ENCODE measurements at places on chromosomes 11 and 22.

DNA sequence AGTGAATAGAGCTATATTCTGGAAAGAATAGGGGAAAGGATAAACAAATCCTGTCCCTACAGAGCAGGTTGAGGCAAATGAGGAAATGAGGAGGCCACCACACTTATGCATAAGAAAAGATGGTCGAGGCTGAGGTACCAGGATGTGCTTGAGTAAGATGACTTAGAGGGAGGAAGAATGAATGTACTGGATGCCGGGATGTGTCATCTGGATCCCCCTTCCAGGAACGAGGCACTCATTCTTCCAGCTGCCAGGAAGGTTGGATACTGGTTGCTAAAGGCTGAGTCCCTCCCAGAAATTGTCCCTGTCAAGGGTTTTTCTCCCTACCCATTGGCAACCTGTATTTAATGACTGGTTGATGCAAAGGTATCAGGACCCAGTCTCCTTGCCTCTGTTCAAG lies 31.1 kb upstream of the SYT9 start:
- no peak overlapping the region for H3K4me3 ChIP-seq
- peaks cover 22% of the 10 kb centered on the region for H3K27me3 ChIP-seq
- H3K36me3 ChIP-seq = no peaks in the 10 kb centered on the region
- no peak for DNase-seq
- H3K27ac ChIP-seq = no peak overlapping the region

- no peaks in the 10 kb centered on the region for H3K4me1 ChIP-seq
- no peaks in the 10 kb centered on the region for H3K36me3 ChIP-seq
- H3K27me3 ChIP-seq = no peaks in the 10 kb centered on the region
- no peak overlapping the region for H3K27ac ChIP-seq
- DNase-seq = no peak
Measured at GRCh38 chr11:13550761-13551160, 55.0 kb upstream of the PTH start.

- H3K27ac ChIP-seq = no peak overlapping the region
- DNase-seq = no peak
- H3K36me3 ChIP-seq = no peaks in the 10 kb centered on the region
- H3K27me3 ChIP-seq = no peaks in the 10 kb centered on the region
- H3K4me3 ChIP-seq = no peak overlapping the region
- H3K4me1 ChIP-seq = no peaks in the 10 kb centered on the region
Measured at GRCh38 chr22:48699511-48699910, 1128.2 kb downstream of the BRD1 start.

- H3K4me3 ChIP-seq = no peak overlapping the region
- H3K4me1 ChIP-seq = no peaks in the 10 kb centered on the region
- peaks cover 74% of the 10 kb centered on the region for H3K36me3 ChIP-seq
- no peak for DNase-seq
Measured at GRCh38 chr22:44136112-44136511, 44.6 kb upstream of the PARVG start.

DNA sequence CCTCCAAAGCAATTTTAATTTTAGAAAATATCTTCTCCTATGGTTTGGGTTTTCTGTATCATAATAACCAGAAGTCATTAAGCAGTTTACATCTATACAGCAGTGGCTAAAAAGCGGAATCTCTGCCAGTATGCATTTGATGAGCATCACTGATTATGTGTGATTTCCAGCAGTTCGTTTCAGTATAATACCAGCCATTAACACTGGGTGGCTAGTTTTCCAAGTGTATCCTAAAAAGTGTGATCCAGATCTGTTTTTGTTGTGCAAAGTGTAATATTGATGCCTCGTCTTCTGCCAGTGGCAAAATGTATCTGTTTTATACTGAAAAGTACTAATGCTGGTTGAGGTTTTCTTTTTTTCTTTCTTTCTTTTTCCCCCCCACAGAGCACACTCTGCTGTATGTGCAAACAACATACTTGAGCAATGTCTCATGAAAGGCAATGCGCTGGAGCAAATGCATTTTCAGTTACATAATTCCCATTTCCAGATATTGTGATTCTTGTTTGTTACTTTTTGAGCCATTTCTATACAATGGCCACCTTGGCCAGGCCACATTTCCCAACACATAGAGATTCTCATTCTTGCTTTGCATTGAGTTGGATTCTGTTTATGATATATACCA lies 64.2 kb downstream of the SLC36A4 start:
- peak; percentile 43 for DNase-seq
- peak overlapping the region; percentile 19 for H3K27ac ChIP-seq
- H3K36me3 ChIP-seq = no peaks in the 10 kb centered on the region
- no peaks in the 10 kb centered on the region for H3K27me3 ChIP-seq
- H3K4me3 ChIP-seq = no peak overlapping the region

GRCh38 chr22:31537019-31537535 lies 40.7 kb downstream of the SFI1 start:
- peaks cover 5% of the 10 kb centered on the region for H3K36me3 ChIP-seq
- no peak overlapping the region for H3K27ac ChIP-seq
- H3K4me3 ChIP-seq = no peak overlapping the region
- H3K27me3 ChIP-seq = no peaks in the 10 kb centered on the region

DNA sequence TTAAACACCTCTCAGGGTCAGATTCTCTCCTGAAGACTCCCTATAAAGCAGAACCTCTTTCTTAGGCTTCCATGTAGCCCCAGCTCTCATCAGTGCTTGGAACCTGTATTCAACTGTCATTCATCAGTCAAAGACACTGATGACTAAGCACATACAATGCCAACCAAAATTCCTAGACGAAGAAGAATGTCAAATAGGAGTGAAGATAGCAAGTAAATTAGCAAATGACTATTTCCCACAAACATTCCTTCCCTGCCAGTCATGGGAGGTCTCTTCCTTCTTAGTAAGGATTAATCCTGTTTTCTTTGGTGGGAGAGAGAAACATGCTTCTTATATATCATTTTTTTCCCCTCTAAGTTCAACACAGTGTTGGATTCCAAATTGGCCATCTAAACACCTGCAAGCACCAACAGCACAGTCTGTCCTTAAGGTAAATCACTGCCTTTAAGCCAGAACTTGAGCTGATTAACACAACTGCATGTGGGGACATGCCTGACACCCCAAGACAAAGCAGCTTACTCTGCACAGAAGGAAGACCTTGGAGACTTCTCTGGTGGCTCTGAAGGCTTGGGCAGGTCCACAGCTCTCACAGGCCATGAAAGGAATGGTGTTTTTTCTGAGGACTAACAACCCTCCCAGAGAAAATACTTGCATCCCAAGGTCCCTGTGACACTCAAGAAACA lies 47.5 kb upstream of the ME3 start:
- DNase-seq = peak; percentile 78
- H3K4me3 ChIP-seq = no peak overlapping the region
- H3K27ac ChIP-seq = peak overlapping the region; percentile 95
- H3K36me3 ChIP-seq = no peaks in the 10 kb centered on the region
- H3K27me3 ChIP-seq = no peaks in the 10 kb centered on the region

DNA sequence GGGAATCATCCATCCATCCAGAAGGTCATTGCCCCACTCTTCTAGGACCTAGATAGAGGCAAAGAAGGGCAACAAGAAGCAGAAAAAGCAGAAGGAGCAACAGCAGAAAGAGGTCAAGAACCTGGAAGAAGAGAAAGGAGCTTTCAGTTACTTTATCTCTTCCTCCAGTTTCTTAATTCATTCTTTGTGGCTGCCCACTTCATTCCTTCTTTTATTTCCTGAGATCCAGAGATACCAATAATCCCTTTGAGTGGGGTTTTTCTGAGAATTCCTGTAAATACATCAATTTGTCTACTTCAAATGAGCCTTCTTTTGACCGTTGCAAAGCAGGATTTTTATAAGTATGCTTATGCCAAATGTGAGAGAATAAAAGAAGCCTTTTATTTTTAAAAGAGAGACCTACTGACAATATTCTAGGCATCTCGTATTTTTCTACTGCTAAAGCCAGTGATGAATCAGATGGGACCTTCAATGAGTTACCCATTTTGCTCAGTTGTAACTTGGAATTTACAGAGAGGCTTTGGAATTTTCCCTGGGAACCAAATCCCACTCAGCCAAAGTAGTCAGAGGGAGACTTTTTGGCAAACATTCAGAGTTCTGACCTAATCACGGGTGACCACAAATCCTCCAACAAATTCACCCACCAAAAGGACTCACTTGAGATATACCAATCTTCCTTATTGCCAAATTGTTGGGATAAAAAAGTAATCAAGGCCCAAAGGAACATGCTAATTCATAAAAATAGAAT lies 54.9 kb downstream of the ZC3H12C start:
- no peak overlapping the region for H3K4me3 ChIP-seq
- H3K36me3 ChIP-seq = peaks cover 7% of the 10 kb centered on the region
- peak; percentile 79 for DNase-seq
- H3K4me1 ChIP-seq = no peaks in the 10 kb centered on the region
- H3K27ac ChIP-seq = peak overlapping the region; percentile 36

DNA sequence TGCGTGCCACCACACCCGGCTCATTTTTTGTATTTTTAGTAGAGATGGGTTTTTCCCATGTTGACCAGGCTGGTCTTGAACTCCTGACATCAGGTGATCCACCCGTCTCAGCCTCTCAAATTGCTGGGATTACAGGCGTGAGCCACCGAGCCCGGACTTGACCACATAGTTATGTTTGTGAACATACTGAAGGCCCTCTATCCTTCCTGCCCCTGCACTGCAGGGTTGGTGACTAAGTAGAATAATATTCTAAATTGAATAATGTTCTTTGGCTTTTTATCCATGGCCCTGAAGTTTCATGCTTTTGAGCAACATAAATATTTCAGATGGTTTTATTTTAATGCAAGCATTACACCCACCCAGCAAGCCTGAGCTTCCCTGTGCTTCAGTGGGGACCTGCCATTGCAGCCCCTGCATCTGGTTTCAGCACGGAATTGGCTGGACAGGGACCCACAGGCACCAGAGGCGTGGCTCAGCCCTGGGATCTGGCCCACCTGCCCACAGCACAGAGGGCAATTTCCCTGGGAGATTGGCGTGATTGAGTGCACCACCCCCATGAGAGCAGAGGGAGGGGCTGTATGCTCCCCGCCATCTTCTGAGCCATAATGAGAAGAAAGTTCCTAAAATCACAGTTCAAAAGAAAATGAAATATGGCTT lies 460.5 kb downstream of the BRD1 start:
- no peaks in the 10 kb centered on the region for H3K27me3 ChIP-seq
- H3K4me1 ChIP-seq = peaks cover 5% of the 10 kb centered on the region
- DNase-seq = no peak
- H3K4me3 ChIP-seq = no peak overlapping the region

DNA sequence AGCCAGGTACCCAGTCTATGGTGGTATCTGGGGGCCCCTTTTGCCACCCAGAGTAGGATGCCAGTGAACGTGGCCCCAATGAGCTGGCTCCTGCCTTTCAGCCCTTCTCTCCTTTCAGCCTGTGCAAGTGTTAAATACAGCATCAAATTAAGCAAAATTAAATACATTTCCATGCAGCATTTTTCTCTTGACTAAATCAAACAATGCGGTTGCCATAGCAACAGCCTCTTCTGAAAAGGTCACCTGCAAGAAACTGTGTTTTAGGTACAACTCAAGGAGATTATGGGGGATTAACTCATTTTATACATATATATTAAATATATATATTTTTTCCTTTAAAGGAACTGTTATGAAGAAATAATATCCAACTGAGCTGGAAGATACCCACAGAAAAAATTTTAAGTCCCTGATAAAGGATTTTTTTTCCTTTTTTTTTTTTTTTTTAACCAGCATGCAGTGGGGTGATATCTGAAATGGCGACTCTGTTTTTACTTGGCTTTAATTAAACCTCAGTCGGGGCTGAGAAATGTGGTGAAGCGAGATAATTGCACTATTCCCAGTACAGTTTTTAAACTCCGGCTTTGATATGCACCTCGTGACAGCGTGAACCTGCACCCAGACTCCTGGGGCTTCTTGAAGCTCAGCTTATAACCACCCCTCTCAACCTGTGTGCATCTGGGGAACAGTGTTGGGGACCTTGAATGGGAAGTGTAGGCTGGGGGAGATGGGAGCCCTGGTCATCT lies 115.3 kb downstream of the PKNOX2 start:
- H3K27ac ChIP-seq = no peak overlapping the region
- H3K4me1 ChIP-seq = peaks cover 3% of the 10 kb centered on the region
- H3K4me3 ChIP-seq = no peak overlapping the region
- no peak for DNase-seq

GRCh38 chr11:35061516-35062440 lies 77.2 kb upstream of the CD44 start:
- H3K27me3 ChIP-seq = no peaks in the 10 kb centered on the region
- peaks cover 12% of the 10 kb centered on the region for H3K4me1 ChIP-seq
- H3K4me3 ChIP-seq = no peak overlapping the region
- no peak for DNase-seq

GRCh38 chr22:44683237-44683636 lies 18.8 kb upstream of the PRR5 start:
- no peak overlapping the region for H3K27ac ChIP-seq
- no peak for DNase-seq
- no peaks in the 10 kb centered on the region for H3K27me3 ChIP-seq
- no peak overlapping the region for H3K4me3 ChIP-seq
- peaks cover 41% of the 10 kb centered on the region for H3K4me1 ChIP-seq

- H3K36me3 ChIP-seq = no peaks in the 10 kb centered on the region
- H3K4me3 ChIP-seq = peak overlapping the region; percentile 80
- H3K4me1 ChIP-seq = peaks cover 15% of the 10 kb centered on the region
- no peak overlapping the region for H3K27ac ChIP-seq
- peak; percentile 60 for DNase-seq
Measured at GRCh38 chr11:123653827-123654565, 428 bp downstream of the SCN3B start.

DNA sequence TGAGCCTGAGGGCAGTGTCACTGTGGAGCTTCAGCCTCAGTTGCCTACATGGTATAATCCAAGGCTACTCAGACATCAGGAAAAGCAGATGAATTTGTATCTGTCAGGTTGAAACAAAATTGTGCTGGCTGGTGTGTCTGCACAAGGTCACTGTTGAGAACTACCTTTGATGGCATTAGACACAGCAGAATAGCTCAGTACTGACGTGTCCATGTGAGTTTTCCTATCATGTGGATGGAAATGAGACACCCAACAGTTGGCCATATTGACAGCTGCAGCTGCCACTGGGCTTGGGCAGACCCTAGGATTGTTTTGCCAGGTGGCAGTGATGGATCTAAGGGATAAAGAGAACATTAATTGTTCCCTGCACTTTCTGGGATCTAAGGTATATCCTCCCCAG lies 15.8 kb downstream of the CCDC134 start:
- no peak overlapping the region for H3K27ac ChIP-seq
- no peaks in the 10 kb centered on the region for H3K4me1 ChIP-seq
- no peak for DNase-seq
- H3K27me3 ChIP-seq = no peaks in the 10 kb centered on the region
- no peak overlapping the region for H3K4me3 ChIP-seq
